ENCODE measurements at places on chromosomes 6 and 20.

GRCh38 chr20:5674176-5674660, 76.0 kb upstream of the SHLD1 start:
- no peak for DNase-seq

GRCh38 chr20:17466641-17467040, 64.5 kb downstream of the BFSP1 start:
- DNase-seq, result no peak

GRCh38 chr20:62617711-62618483, 24.4 kb upstream of the SLCO4A1 start:
- no peak for DNase-seq

GRCh38 chr20:11917663-11918062, at the start of gene BTBD3:
Gene BTBD3, plus strand, starts transcription at chr20:11917893. Its CDS starts 383 bp downstream, at chr20:11918276.
- no peak for DNase-seq

Measured in activated T-helper 9 cell treated with anti-CD3 and anti-CD28 coated beads, Interleukin-2, amount 50 U/mL, for 16 hours (primary cell).